ENCODE measurements at places on chromosomes 13 and 19.
A peak's percentile ranks its signal among the peaks of the same experiment; 100 is the strongest.

DNA sequence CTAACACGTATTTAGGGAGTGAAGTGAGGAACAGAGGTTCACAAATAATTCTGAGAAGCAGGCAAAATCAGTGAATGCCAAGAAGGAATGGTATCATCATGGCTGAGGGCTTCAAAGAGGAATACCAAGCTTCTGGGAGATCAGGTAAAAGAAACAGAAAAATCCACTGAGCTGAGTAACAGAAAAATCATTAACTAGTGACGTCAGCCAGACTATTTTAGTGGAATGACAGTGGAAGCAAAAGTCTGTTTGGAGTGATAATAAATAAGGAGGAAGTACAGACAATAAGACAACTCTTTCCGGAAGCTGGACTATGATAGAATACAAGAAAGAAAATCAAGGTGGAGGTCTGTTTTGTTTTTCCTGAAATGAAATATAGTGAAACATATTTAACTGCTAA lies 83.5 kb downstream of the SACS start:
- no peak for DNase-seq

GRCh38 chr19:42301646-42302203 lies at the start of gene PRR19:
TSS of gene PRR19 (plus strand) at chr19:42302132. CDS start at chr19:42309585, 7,453 bp downstream.
- DNase-seq = no peak

DNA sequence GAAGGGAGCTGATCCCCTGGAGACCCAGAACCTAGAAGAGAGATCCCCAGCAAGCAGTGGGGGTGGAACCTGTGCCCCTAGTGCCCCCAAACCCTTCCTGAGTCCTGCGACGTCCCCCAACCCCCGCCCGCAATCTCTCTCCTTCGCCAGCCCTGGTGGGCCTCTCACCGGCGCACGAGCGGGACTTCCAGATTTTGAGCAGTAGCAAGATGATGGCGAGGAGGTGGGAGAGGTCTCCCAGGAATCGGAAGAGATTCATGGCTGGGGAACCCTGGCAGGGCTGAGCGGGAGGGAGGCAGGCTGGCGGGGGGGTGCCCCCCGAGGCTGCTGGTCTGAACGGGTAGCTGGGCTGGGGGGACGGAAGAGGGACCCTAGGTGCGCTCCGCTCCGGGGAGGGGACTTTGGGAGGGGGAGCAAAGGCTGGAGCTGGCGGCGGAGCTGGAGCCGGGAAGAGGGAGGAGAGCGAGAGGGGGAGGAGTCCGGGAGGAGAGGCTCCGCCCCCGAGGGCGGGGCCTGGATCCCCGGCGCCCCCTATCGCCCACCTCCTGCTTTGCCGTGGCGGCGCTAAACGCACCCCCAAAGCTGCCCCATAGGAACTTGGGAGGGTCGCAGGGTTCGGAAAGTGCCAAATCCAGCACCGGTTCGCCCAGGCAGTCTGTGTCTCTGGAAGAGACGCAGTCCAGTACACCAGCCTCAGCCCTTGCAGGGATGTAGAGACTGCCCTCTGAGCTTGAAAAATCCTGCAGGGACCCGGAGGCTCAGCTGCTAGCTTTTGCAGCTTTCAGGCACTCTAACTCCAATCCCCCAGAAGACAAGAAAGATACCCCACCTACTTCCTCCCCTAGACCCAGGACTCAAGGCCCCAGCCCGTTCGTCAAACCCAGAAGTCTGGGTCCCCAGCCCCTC lies at the start of gene KDELR1:
TSS of gene KDELR1 (minus strand) at position 452 of the 906 bp plus-strand sequence. CDS start at position 259, 193 bp downstream.
- peak; percentile 64 for DNase-seq

DNA sequence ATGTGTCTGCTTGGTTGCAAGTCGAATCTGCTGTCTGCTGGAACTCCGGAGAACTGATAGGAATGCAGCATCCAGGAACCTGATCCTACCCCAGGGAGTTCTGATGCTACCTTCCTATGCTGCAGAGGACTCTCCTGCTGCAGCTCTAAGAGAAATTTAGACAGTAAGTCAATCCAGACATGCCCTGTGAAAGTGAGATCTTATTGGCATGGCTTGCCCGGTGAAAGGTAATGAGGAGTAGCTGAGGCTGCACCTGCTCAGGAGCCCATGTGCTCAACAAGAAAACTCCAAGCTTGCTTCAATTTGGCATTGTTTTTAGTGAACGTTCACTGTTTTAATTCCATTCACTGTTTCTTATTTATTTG lies 217.3 kb upstream of the SERP2 start:
- no peak for DNase-seq

GRCh38 chr13:70623239-70623638 lies 515.0 kb upstream of the KLHL1 start:
- peak; percentile 34 for DNase-seq

GRCh38 chr19:518598-519231 lies 11.4 kb downstream of the TPGS1 start:
- no peak for DNase-seq

Measured in SK-MEL-5 (cell line).